ENCODE measurements at places on chromosomes 3 and 15.

DNA sequence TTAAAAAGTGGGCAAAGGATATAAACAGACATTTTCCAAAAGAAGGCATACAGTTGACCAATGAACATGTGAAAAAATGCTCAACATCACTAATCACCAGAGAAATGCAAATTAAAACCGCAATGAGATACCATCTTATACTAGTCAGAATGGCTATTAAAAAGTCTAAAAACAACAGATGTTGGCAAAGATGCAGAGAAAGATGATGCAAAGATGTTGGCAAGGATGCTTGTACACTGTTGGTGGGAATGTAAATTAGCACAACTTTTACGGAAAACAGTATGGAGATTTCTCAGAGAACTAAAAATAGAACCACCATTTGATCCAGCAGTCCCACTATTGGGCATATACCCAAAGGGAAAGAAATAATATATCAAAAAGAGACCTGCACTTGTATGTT, 53.5 kb downstream of the TLNRD1 start:
- DNase-seq, result no peak

DNA sequence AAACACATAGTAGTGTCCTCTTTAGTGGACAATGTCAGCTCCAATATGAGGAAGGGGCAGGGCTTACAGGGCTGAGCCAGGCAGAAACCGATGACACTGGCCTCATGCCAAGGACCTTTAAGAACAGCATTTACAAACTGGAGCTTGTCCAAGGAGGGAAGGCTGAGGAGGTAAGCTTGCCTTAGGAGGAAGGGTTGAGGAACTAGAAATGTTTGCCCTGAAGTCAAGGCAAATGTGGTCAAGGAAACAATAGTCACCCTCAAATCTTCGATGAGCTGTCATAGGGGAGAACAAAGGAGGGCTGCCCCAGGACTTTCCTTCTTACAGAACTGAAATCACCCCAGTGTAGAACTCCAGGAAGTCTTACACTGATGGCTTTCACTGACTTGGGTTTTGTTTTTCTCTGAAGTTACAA, 136.4 kb downstream of the LIPC start:
- no peak for DNase-seq

GRCh38 chr3:157921811-157922210, 184.4 kb downstream of the SHOX2 start:
- no peak for DNase-seq

GRCh38 chr3:147729641-147730040, 320.5 kb downstream of the ZIC1 start:
- no peak for DNase-seq

- no peak for DNase-seq
These were observed 107.9 kb upstream of the GALNT15 start for GRCh38 chr3:16066545-16066944.

GRCh38 chr3:134991472-134992010, 196.5 kb downstream of the EPHB1 start:
- no peak for DNase-seq

- DNase-seq, result no peak
These were observed 98.7 kb upstream of the ANKRD28 start for GRCh38 chr3:15896500-15896899.

DNA sequence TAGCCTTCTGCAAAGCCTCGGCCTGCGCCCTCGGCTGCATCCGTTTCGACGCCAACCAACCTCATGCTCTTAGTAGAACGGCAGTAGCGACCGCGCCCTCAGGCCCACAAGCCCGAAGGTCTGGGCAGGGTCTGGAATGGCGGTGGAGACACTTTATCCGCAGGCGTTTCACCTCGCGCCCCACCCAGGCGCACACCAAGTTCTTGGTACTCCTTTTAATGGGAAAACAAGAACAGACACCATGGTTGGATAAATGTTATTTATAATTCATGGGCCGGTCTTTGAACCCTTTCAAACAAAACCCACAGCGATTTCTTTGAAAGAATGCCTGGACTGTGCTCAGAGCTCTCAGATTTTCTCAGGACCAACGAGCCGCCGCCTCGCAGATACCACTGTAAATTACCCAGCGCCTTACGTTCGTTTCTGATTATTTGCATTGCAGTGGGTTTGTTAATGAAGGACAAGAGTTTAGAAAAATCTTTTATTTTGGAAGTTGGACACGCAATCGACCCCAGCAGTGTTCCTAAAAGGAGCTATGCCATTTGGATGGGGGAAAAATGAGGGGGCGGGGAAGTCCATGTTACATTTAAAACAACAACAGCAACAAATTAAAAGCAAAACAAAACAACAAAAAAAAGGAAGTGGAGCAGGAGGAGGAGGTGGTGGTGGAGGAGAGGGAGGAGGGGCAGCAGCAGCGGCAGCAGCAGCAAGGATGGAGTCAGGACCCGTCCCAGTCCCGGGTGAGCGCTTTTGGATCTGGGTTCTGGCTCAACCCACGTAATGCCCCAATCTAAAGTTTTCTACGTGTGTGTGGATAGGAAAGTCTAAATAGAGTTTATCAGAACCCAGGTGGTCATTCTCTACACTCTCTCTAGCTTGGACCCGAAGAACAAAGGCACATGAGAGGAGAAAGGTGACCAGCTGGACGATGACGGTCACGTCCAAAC, 993 bp upstream of the ISL2 start:
- no peak for DNase-seq

GRCh38 chr3:69647081-69647480, 92.2 kb upstream of the MITF start:
- DNase-seq, result no peak

- peak; percentile 83 for DNase-seq
These were observed 2.1 kb downstream of the RNF168 start for GRCh38 chr3:196501316-196502044.

GRCh38 chr3:71048948-71049347, 534.6 kb downstream of the FOXP1 start:
- DNase-seq, result no peak

DNA sequence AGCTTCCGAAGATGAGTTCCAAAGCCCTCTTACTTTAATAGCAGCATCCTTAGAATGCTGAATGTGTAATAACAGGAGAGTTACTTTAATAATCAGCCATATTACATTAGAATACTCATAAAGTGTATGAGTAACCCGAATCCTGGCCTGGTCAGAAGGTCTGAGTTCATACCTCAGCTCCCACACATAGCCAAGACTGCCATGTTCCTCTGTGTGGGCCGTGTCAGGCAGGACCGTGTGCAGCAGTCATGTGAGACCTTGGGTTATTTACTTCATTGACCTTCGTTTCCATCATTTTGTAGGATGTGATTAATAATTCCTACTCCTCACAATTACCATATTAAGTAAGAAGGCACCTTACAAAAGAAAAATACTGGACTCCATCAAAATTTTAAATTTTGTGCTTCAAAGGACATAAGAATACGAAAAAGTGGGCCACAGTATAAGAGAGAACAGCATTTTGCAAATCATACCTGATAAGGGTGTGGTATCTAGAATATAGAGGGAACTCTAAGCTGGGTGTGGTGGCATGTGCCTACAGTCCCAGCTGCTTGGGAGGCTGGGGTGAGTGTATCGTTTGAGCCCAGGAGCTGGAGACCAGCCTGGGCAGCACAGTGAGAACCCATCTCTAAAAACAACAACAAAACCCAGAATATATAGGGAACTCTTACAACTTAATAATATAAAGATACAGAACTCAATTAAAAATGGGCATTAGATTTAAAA, 163.4 kb downstream of the ATG7 start:
- DNase-seq, result no peak

DNA sequence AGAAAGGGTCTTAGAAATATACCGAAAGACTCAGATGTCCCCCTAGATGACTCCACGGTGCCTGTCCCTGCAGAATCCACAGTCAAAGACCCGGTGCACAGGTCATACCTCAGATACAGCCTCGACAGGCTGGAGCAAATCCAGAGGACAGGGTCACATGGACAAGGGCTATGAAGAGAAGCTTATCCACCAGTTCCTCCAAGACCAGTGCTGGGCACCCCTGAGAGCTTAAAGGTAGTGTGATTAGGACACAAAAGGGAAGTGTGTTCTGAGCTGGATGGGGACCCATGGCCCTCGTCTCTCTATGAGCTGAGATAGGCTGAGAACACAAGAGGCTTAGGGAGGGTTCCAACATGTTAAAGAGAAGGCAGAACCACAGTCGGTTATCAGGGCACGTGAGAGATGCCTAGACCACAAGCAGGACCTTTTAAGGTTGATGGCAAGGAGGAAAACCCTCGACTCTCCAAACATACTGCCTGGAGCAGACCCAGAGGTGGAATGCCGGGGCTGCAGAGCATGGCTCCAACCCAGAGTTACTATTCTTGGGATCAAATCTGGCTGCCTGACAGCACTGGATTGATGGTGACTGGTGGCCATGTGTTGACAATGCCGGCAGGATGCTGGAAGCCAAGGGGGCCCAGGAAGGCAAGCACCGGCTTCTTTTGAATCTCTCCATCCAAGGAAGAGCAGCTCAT, 46.9 kb downstream of the ADCY5 start:
- DNase-seq, result no peak

DNA sequence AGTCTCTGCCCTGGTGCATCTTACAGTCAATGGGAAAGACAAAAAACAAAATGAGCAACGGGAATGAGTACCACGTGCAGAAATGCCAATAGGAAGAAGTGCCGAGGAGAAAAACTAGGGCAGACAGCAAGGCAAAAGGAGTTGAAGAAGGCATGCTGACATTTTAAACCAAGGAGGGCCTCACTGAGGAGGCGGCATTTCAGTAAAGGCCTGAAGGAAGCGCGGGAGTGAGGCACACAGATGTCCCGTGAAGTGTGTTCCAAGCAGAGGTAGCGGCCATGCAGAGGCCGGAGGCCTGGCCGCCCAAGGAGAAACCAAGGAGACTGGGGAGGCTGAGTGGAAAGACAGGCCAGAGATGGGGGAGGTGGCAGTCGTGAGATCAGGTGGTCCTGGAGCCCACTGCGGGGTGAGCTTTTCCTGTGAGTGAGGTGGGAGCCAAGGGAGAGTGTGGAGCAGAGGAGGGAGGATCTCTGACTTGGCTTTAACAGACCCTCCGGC, 34.8 kb downstream of the DNAJB8 start:
- DNase-seq, result no peak

- peak; percentile 18 for DNase-seq
These were observed 479.8 kb downstream of the NAALADL2 start for GRCh38 chr3:175338775-175339535.

DNA sequence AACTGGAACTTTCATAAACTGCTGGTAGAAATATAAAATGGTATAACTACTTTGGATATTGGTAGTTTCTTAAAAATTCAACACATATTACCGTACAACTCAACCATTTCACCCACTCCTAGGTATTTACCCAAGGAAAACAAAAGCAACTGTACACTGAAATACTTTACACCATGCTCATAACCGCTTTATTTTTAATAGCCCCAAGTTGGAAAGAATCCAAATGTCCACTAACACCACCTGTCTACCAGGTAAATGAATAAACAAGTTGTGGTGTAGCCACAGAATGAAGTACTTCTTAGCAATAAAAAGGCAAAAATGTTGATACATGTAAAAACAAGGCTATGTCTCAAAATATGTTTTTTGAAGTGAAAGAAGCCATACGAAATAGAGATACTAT, 215.9 kb upstream of the PEX5L start:
- DNase-seq, result no peak

DNA sequence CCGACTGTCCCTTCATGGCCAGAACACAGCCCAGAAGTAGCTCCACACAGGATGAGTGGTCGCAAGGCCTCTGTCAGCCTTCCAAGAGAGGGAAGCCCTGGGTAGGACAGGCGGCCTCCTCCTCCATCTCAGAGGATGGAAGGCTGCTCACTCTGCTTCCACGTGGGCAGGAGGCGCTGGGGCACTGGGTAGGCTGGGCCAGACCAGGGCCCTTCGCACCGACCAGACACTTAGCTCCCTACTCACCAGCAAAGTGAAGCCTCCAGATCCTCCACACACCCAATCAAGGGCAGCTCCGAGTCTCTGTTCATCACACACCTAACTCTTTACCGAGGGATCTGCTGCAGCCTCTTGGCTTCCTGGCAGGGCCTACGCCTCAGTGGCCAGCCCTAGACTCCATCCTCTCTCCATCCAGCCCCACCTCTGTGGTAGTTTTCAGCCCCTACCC, 24.3 kb upstream of the PLXNA1 start:
- no peak for DNase-seq

DNA sequence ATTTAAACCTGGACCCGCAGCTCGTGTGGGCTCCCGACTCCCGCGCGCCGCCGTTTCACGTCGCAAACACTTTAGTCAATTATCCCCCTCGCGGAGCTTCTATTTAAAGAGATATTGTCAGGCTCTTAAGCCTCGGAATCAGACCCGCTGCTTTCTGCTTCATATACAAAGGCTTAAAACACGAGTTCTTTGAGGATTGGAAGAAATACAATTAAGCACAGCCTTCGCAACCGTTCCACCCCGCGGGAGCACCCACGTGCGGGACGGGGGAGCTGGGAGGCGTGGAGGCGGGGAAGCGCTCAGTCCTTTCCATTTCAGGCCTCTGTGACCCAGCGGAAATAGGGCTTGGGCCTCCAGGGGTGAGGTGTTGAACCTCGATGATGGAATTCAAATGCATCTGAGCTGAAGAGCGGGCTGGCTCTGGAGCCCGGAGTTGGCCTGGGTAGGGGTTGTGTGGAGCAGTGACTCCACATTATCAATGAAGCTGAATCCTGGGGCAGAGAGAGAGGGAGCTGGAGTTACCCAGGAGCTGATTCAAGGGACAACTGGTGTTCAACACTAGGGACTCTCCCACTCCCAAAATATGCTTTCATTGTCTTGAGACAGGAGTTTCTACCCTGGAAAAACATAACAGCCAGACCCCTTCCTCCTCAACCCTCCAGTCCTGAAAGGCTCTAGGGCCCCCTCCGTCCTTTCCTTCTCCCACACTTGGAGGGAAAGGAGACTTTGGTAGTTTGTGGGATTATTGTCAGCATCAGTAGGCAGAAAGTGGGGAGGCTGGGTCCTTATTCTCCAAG, 2.4 kb downstream of the ANKRD63 start:
- no peak for DNase-seq

DNA sequence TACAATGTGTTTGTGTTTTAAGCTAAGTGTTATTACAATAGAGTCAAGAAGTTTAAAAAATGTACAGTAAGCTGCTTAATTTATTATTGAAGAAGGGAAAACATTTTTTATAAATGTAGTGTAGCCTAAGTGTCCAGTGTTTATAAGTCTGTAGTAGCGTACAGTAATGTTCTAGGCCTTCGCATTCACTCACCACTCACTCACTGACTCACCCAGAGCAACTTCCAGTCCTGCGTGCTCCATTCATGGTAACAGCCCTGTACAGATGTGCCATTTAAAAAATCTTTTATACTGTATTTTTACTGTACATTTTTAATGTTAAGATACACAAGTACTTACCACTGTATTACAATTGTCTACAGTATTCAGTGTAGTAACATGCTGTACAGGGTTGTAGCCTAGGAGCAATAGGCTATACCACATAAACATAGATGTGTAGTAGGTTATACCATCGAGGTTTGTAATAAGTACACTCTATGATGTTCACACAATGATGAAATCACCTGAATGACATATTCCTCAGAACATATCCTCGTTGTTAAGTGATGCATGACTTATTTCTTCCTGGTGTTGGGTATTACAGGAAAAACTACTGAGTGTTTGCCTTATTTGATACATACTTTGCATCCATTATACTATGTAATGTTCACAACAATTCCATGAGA, 156.6 kb upstream of the NUDT16 start:
- DNase-seq, result peak; percentile 28

Data from RKO (cell line).